ENCODE measurements at places on chromosomes 13 and 19.

DNA sequence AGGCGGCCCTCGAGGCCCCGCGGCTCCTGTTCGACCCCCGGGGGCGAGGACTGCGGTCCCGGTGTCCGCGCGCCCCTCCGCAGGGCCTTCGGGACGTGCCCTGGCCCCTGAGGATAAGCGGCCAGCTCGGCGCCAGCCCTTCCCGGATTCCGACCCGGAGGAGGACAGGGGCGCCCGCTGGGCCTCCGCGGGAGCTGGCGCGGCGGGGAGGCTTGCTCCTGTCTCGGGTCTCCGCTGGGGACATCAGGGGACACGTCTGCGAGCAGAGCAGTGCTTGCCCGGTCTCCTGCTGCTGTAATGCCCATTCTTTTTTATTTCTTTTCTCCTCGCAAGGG, 829 bp downstream of the B3GLCT start:
- peak; percentile 39 for DNase-seq

DNA sequence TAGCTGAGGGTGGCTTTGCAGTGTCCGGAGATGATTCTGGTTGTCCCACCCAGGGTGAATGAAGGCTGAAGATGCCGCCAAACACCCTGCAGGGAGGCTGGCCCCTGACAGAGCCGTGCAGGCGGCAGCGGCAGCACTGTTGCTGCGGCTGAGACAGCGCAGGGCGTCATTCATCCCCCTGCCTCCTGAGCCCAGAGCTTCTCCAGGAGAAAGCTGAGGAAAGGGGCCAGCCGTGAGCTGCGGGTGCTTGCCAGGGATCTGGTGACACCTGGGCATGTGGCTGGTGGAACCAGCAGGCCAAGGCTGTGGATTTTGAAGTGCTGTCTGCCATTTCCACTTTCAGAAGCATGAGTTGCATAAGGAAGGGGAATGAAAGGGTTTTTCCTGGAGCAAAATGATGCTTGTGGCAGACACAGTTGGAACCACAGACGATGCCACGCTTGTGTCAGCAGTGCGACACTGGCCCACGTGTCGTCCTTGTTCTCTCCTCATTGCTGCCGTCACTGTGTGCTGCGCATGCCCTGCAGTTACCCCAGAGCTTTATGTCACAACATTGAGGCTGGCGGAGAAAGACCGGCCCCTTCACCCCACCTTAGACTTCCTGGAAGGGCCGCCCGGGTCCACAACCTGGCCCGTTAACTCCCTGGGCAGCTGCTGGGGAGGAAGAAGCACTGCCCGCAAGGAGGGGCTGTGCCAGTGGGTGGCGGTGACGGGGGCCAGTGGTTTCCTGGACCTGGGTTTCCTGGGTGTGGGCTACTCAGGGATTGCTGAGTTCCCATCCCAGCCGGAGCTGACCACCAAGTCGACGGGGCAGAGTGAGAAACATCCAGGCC, 22.7 kb downstream of the TFDP1 start:
- DNase-seq, result no peak

DNA sequence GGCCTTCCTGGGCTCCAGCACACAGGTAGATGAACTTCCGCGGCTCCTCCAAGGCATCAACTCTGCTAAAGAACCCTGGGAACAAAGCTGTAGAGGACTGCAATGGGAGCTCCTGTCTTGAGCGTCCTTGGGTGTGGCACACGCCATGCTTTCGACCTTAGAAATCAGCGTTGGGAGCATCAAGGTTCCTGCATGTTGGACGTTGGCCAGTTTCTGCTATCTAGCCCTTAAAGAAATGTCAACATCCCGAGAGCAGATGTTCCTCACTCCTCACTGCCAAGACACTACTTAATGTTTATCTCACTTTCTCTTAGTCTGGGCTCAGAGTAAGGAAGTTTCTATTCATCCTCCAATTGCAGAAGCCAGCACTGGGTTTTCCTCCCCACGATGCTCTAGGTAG, 70.6 kb upstream of the MEDAG start:
- DNase-seq, result no peak

DNA sequence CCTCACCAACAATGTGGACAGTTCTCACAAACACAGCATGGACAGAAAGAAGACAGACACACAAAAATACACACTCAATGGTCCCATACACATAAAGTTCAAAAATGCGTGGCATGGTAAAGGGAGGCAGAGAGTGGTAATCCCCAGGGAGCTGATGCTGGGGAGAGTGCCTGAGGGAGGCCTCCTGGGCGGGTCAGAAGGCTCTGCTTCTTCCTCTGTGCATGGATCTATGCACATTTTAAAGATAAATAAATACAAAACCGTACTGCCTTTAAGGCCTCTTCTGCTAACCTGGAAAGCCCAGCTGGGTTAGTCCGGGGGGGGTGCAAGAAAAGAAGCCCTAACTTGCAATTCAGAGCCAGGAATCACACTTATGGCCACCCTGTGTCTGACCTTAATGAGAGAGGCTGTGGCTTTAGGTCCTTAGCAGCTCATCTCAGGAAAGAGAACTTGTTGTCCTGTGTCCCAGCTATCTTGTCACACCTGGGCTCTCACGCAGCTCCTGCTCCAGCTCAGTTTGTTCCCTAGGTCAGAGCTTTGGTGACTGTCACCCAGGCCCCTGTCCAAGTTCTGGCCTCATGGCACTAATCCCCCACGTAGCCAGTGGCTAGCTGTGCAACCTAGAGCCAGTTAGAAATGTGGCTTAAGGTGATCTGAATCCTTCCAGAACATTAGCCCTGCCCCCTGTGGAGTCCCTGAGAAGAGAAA, 28.5 kb downstream of the POP4 start:
- no peak for DNase-seq

- DNase-seq, result no peak
These were observed 58.3 kb upstream of the CSNK1A1L start for GRCh38 chr13:37163641-37164265.

GRCh38 chr19:28466107-28467045, 746.6 kb downstream of the UQCRFS1 start:
- no peak for DNase-seq

GRCh38 chr19:30168760-30169159, 203.4 kb upstream of the ZNF536 start:
- no peak for DNase-seq

DNA sequence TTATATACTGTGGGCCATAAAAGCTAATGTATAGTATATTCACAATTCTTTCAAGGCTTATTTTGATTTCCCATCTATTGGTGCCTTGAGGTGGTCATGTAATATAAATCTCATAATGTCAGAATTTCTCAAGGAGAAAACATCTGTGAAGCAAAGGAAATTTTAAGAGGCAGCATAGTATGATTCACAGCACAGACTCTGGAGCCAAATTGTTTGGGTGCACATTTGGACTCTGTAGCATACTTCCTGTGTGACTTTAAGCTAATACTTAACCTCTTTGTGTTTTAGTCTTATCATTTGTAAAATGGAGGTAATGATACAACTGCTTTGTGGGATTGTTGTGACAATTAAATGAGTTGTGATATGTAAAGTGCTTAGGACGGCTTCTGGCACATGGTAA, 67.6 kb downstream of the PIBF1 start:
- no peak for DNase-seq

DNA sequence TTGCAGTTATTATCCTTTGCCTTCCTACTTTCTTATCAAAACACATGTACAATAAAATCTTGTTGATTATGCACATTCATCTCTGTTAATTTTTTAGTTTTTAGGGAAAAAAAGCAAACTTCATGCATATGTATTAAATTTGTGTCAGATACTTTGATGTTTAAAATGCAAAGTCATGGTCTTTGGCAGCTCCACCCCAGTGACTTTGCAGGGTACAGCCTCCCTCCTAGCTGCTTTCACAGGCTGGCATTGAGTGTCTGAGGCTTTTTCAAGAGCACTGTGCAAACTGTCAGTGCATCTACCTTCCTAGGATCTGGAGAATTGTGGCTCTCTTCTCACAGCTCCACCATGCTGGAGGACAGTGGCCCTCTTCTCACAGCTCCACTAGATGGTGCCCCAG, 1988.1 kb upstream of the PCDH20 start:
- DNase-seq, result no peak

DNA sequence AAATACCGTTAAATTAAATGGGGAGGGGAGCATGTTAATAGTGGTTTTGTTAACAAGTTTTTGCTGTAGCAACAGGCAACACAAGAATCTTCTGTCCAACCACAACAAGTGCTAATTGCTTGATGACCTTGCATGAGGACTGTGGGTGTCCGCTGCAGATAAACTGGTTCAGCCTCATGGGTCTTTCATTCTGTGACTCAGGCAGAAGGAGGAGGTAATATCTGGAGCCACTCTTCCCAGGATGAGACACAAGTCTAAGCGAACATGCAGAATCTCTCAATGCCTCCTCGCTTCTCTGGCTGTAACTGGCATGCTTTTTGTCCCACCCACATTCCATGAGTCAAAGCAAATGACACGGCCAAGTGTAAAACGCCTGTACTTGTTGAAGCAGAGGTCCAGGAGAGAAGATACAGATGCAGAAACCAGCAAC, 56.6 kb upstream of the MYO16 start:
- no peak for DNase-seq

DNA sequence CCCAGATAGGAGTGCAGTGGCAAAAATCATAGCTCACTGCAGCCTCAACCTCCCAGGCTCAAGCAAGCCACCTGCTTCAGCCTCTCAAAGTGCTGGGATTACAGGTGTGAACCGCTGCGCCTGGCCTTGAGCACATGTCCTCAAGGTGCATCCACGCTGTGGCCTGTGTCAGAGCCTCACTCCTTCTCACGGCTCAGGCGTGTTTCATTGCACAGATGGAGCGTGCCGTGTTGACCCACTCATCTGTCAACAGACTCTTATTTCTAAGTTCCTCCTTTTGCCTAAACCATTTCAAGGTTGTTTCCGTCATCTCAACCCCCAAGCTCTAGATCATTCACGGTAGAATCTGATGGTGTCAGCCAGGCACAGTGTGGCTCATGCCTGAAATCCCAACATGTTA, 28.2 kb downstream of the ATP8B3 start:
- no peak for DNase-seq

- DNase-seq, result no peak
These were observed 392.6 kb downstream of the SLITRK5 start for GRCh38 chr13:88063741-88064140.

GRCh38 chr13:37666036-37666435, 67.5 kb upstream of the POSTN start:
- no peak for DNase-seq

GRCh38 chr19:50512112-50512998, 1.4 kb downstream of the ASPDH start:
- DNase-seq, result no peak

DNA sequence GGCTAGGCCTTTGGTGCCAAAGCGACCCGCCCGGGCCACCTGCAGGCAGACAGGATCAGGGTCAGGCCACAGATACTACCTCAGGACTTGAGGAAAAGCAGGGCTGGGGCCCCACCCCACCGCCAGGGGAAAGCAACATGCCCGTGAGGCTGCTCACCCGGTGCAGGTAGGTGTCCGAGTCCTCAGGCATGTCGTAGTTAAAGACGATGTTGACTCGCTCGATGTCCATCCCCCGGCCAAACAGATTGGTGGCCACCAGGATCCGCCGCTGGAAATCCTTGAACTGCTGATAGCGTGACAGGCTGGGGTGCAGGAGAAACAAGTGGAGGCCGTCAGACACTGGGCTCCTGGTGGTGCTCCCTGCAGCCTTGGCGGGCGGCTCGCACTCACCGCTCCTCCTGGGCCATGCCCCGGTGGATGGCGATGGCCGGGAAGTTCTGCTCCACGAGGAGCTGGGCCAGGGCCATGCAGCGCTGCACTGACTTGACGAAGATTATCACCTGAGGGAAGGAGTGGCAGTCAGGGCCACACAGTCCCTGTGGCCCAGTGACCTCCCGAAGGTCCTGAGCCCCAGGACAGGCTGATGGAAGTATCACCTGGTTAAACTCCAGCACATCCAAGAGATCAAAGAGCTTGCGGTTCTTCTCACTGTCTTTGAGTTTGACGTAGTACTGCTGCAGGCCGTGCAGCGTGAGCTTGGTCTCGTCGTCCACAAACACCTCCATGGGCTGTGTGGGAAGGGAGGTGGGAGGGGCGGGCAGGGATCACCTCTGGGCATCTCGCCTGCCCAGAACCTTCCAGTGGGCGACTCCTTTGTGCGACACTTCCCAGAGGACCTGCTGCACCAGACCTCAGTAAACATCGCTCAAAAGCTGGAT, 9.8 kb downstream of the DDX39A start:
- DNase-seq, result no peak

GRCh38 chr13:114102521-114103288, 29.7 kb downstream of the RASA3 start:
- DNase-seq, result no peak

- no peak for DNase-seq
These were observed 60.5 kb downstream of the WDR87 start for GRCh38 chr19:37845932-37846331.

DNA sequence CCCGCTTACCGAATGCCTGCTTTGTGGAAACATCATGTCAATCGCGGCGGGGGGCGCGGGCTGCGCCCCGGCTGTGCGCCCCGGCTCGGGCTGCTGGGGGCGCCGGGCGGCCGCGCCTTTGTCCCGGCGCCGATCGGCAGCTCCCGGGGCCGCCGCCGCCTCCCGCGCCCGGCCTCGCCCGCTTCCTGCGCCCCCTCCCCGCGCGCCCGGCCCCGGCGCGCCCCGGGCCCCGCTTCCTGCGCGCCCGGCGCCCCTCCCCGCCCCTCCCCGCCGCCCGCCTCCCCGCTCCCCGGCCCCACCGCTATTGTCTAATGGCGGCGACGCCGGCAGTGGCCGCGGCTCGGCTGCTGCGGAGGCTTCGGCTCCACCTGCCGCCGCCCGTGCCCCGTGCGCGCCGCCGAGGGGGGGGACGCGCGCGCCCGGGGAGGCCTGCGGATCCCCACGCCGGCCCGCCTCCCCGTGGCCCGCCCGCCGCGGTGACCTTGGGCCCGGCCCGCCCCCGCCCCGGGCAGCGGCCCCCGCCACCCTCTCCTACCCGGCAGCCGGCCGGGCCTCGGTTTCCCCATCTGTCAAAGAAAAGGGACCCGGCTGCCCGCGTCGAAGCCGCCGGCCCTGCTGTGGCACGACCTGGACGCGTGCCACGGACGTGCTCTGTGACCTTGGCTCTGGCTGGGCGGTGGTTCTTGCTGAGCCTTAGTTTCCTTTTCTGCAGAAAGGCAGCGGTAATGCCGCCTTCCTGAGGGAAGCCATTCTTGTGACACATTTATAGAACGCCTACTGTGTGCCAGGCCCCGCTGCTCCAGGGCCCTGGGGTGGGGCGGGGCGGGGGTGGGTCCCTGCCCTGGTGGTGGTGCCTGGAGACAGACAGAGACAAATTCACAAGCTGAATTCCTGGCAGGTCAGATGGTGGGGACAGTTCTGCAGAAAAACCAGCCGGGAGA, at the start of gene TLE5:
TSS of gene TLE5 (minus strand) at position 331 of the 941 bp plus-strand sequence. CDS start at position 36, 295 bp downstream.
- peak; percentile 31 for DNase-seq

Data from HTR-8/SVneo (cell line).